A549 (cell line): ENCODE measurements at places on chromosomes 11 and 22. TPM values are rescaled to one million over a fixed set of nuclear protein-coding genes. Genes with fewer than 3 reads are reported as not detected.

DNA sequence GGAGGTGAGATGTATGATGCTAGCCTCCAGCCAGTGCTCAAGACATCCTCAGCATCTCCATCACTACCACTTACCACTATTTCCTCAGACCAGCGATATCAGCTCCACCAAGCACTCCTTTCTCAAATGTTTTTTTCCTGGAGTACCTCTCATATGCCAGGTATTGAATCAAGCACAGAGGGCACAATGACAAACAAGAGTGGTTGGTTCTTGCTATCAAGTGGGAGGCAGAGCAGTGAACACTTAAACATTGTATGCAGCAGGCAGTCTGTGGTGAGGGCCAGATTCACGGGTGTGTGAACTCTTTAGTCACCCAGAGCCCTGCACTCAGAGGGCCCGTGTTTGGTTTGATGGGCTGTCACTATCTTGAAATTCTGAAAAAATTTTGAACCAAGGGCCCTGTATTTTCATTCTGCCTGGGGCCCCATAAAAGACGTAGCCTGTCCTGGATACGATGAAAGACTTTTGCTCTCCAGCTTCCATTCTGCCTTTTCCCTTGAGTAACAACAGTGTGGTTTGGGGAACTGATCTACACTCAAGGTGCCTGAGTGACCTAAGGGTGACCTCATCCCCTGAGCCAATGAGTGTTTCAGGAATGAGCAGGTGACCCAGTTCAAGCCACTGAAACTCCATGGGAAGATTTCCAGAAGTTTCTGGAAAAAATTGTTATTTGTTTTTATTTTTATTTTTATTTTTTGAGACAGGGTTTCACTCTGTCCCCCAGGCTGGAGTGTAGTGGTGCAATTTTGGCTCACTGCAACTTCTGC, 348.4 kb upstream of the NARS2 start:
- no peak for DNase-seq

GRCh38 chr11:93287434-93287833, 43.1 kb upstream of the DEUP1 start:
- no peak for DNase-seq

DNA sequence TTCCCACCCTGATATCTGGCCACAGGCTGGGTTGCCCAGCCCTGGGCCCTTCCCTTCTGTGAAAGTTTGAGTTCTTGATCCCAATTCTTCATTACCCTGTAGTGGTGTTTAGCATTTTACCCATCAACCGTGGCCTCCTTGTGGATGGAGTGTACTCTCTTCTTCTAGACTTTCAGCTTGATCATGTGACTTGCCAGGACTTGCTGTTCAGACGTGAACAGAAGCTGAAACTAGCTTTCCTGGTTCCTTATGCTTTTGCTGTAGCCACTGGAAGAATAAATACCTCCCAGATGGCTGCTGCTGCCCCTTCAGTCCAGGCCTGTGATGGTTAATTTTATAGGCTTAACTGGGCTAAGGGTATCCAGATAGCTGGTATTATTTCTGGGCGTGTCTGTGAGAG, 32.7 kb upstream of the DAGLA start:
- no peak for DNase-seq

DNA sequence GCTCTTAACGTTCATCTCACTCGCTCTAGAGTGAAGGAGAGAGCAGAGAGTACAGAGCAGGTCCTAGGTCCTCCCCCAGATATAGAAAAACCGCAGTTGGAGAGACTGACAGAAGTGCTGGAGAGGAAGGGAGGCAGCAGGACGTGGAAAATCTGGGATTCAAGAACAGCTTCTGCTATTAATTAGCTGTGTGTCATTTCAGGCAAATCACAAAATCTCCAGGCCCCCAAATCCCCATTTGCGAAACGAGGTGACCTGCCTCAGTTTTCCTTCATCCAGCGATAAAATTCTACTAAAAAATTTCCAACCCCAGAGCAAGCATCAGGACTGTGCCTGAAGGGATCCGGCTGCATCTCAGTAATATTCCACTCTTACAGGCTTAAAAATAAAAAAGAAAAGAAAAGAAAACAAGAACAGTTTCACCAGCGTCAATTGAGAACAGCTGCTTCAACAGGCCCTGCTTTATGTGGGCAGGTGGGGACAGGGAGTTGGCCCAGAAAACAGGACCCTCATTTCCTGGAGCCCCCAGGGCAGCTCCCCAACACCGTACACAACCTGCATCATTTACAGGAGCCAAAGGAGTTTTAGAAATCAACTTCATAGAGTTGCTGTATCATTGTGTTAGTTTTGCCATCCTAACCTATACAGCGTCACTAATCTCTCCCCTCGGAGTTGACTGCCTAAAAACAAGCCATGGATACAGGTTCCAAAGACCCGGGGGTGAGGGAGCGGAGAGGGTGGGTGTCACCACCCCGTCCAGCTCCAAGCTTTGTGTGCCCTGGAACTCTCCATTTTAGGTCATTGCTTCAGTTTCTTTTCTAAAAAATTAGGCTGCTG, 2.3 kb upstream of the MALAT1 start:
- no peak for DNase-seq

- no peak for DNase-seq
These were observed 40.3 kb upstream of the DAGLA start for GRCh38 chr11:61639816-61640443.

The OR8A1 gene
- not detected in 3 replicates for polyA plus RNA-seq

The GRM5 gene
- 0.01 TPM in 2 of 3 replicates, not detected in the other for polyA plus RNA-seq
